Liver (tissue), 10 donors: ENCODE measurements at places on chromosomes 1 and 21.

DNA sequence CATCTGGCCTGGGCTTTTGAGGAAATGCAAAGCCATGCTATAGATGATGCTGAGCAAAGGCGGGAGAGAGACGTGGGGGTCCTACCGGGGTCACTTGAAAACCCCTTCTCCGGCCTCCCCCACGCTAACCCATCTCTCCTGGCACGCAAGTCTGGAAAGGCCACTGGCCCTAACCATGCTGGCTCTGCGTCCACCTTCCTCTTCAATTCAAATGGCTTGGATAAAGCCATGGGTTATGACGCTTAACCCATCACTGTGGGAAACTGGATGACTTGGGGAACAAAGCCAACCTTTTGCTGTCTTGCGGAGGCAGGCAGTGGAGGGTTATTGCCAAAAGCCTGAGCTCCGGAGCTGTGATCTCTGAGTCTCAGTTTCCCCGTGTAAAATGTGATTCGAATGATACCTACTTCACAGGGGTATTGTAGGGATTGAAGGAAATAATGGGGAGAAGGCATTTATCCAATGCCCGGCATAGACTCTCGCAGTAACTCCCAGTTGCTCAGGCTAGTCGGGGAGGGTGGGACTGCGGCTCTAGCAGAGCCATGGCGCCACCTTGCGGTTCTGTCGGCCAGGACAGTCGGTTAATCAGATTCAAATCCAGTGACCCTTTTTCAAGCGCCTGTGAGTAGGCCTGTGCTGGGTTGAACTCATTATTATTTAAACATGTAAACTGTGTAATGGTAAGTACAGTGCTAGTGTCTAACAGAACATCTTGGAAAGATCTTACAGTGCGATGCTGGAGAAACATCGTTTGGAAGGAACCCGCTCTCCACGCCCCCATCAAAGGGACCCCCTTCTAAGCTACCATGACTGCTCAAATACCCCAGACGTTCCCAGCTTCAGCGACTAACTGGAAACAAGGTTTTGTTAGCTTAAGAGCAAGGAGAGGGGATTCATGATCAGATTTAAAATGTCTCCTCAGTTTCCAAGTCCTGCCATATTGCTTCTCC lies 20.3 kb downstream of the NEK2 start:
- DNase-seq, result peak; percentile 92

GRCh38 chr1:155124503-155125463 lies 2.9 kb upstream of the EFNA1 start:
- DNase-seq, result no peak

DNA sequence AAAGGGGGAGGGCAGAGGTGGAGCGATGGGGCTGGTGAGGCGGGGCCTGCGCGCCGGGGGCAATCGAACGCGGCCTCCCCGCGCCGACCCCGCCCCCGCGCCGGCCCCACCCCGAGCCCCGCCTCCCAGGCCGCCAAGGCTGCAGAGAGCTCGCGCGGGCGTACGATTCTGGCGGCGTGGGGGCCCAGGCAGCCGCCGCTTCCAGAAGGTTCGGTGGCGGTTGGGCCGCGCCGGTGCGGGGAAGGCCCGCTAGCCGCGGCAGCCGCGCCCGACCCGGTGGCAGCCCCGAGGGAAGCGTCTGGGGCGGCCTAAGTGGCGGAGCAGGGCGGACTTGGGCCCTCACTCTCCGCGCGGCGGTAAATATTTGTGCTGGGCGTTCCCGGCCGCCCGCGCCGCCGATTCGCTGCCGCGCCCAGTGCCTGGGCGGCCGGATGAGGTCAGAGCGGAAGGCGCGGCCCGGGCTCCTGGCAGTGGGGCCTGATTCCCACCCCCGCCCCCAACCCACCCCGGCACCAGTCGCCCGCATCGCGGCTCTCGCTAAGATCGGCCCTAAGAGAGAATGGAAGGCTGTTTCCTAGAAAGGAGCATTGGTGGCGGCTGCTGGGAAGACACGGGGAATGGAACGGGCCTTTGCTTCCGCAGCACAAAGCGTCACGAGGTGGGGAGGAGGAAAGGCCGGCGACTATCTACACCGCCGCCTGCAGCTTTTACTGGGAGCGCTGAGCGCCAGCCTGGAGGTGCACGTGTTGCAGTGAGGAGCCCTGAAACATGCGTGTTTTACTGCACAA lies at the start of gene ACOT7:
TSS of gene ACOT7 (minus strand) at position 368 of the 788 bp plus-strand sequence. CDS start 368 bp downstream, outside the sequence.
- DNase-seq, result peak; percentile 93

DNA sequence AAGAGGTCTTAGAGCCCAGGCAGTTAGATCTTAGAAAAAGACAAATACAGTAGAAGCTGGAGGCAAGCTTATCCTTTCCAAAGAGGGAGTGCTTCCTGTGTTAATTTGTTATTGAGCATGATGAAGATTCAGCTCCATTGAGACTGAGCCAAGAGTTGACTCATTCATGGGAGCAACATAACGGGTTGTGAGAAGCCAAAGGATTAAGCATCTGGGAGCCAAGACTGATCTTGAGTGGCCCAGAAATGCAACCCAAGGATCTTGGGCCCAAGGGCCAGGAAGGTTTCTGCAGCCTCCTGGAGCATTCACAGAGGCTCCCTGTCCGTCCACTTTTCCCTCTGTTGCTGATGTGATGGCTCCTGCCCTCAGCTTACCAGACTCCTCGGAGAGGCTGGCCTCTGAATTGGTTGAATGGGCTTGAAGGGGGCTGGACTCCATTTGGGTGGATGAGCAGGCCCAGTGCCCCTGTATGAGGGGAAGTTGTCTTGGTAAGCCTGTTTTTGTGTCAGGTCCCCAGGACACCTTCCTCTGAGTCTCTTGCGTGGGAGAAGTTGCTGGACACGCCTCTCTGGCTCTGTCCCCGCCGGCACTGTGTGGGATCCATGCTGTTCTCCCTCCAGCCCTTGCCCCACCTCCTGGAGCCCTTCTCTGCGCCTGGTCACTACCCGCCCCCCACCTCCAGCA lies 42.4 kb downstream of the PDE9A start:
- no peak for DNase-seq

- DNase-seq, result peak; percentile 47
Observed at GRCh38 chr1:156383023-156383422, 14.0 kb downstream of the RHBG start.

- DNase-seq, result no peak
Observed at GRCh38 chr1:37509181-37509580, 5.4 kb downstream of the MEAF6 start.

DNA sequence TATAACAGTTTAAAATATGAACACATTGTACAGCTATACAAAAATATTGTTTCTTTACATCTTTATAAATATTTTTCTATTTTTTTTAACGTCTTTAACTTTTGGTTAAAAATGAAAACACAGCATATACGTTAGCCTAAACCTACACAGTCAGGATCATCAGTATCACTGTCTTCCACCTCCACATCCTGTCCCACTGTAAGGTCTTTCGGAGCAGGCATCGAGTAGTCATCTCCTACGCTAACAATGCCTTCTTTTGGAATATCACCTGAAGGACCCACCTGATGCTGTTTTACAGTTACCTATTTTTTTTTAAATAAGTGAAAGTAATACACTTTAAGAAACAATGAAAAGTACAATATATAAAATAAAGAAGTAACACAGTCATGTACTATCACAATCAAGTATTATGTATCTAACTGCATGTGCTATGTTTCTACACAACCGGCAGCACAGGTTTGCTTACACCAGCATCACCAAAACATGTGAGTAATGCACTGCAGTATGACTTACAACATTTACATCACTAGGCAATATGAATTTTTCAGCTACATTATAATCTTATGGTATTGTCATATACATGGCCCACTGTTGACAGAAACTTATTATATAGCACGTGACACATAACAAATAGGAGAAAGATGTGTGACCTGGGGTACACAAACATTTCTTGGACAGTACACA lies 254.4 kb downstream of the AKT3 start:
- no peak for DNase-seq

GRCh38 chr21:32878661-32879060 lies 107.1 kb upstream of the PAXBP1 start:
- no peak for DNase-seq

DNA sequence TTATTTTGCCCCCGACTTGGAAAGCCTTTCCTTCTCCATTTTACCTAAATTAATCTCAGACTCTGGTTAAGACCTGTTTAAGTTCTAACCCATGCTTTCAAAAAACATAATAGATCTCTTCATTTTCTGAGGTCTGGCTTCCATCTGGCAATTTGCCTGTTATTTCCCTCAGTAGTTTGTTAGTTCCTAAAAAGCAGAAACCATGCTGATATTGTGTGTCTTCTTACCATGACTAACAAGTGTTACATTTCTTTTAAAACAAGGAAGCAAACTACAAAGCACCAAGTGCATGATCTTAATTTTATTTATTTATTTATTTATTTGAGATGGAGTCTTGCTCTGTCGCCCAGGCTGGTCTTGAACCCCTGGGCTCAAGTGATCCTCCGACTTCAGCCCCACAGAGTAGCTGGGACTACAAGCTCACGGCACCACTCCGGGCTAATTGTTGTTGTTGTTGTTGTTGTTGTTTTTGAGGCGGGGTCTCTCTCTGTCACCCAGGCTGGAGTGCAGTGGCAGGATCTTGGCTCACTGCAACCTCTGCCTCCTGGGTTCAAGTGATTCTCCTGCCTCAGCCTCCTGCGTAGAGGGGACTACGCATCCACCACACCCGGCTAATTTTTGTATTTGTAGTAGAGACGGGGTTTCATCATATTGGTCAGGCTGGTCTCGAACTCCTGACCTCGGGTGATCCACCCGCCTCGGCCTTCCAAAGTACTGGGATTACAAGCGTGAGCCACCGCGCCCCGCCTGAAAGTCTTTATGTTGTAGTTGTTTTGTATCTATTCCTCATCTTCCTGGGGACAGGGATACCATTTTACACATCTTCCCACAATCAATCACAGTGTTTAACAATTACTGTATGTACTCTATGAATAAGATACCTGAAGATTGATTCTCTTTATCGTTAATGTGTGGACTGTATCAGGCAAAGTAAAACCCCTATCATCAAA lies 1.3 kb upstream of the PATJ start:
- DNase-seq, result no peak

GRCh38 chr1:66025188-66025587 lies 232.5 kb downstream of the PDE4B start:
- no peak for DNase-seq

DNA sequence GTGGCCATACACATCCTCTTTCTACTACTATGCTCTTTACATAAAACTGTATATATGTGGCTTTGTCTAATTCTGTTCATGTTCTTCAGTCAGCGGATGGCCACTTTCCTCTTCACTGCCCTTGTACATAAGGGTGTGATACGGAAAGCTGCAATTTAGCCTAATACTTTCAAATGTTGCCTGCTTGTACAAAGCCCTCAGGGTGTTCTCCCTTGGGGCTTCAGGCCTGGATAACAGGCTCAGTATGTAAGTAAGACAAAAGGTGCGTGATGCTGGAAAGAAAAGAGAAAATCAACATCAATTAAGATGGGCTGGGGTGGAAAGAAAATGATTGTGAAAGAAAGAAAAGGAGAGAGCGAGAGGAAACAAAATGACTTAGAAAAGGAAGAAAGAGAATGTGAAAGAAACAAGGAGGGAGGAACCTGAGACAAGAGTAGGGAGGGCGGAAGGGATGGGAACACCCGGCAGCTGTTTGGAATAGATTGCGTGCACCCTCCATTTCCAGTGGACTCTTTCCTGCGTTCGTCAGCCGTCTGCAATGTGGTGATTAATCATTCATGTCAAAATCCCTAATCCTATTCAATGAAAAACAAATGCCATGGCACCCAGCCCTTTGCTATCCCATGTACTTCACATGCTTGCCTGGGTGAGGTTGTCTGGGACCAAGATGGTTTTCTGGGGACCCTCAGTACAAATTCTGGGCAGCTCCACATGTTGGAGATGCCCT lies 553.6 kb downstream of the NUF2 start:
- no peak for DNase-seq

DNA sequence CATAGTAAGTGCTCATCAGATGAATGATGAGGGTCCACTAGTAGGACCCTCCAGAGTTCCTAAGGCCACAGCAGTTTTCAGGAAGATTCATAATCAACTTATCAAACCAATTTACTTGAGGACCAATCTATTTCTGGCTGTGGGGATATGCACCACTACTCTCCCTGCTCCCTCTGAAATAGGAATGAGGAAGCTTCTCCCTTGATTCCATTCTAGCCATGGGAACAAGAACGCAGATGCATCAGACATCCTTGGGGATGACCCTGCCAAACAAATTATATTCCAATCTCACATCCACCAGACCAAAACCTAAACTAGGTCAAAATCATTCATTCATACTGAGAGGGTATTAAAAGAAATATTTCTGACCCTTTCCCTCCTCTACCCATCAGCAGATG lies 31.5 kb downstream of the JAK1 start:
- DNase-seq, result no peak

GRCh38 chr1:248804771-248805681 lies 20.7 kb downstream of the SH3BP5L start:
- DNase-seq, result peak; percentile 31

- DNase-seq, result no peak
Observed at GRCh38 chr1:207486198-207486597, 9.8 kb upstream of the CR1 start.

DNA sequence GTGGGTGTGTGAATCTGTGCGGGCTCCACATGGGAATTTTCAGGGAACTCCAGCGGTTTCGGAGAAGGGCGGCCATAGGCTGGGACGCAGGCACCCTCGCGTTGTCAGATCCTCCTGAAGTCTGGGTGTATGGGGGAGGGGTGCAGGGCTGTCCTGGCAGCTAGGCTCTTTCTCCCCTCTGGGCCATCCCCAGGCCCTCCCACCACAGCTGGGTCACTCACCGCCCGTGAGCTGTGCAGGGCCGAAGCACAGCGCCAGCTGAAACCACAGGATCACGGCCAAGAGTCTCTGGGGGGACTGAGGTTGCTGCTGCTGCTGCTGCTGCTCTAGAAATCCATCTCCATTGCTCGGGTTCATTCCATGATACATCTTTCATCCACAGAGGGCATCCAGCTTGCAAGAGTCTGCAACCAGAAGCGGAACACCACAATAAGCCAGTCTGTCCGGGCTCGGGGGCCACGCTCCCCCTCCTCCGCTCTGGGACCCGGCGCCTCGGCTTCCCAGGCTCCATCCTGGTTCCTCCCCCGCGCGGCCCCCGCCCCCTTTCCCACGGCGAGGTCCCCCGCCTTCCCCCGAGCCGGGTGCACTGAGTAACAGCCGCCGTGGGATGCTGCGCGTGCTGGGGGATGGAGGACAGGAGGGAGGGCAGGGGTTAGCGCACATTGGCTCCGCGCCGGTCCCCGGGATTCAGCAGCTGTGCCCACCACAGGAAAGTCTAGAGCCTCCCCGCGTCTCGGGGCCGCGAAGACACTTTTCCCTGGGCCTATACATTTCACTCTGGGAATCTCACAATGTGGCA lies 720 bp downstream of the SUSD4 start:
- no peak for DNase-seq

- DNase-seq, result no peak
Observed at GRCh38 chr1:167625040-167625823, 4.8 kb upstream of the RCSD1 start.

- DNase-seq, result no peak
Observed at GRCh38 chr1:59972216-59972927, 45.8 kb upstream of the CYP2J2 start.

GRCh38 chr1:159771127-159771895 lies 9.5 kb upstream of the DUSP23 start:
- DNase-seq, result no peak

- no peak for DNase-seq
Observed at GRCh38 chr1:30981172-30981571, 72.6 kb upstream of the SDC3 start.

GRCh38 chr1:195097316-195097715 lies 1510.9 kb downstream of the KCNT2 start:
- DNase-seq, result no peak

GRCh38 chr1:41642922-41643821 lies 158.7 kb upstream of the EDN2 start:
- DNase-seq, result no peak
